ENCODE measurements at places on chromosomes 16 and 17. TPM values are rescaled to one million over a fixed set of nuclear protein-coding genes. Genes with fewer than 3 reads are reported as not detected.
A peak's percentile ranks its signal among the peaks of the same experiment; 100 is the strongest.

The MGAT5B gene
- total RNA-seq, result not detected

The PRR29 gene
- not detected for total RNA-seq

The EPOP gene
- 9.7 TPM for total RNA-seq

The HP gene
- total RNA-seq, result 8.7 TPM

The PHKB gene
- 37.3 TPM for total RNA-seq

The CCL13 gene
- not detected for total RNA-seq

The MYH13 gene
- 0.03 TPM for total RNA-seq

The CPHXL2 gene
- total RNA-seq, result not detected

The PLLP gene
- 0.77 TPM for total RNA-seq

The GDE1 gene
- total RNA-seq, result 23.0 TPM

DNA sequence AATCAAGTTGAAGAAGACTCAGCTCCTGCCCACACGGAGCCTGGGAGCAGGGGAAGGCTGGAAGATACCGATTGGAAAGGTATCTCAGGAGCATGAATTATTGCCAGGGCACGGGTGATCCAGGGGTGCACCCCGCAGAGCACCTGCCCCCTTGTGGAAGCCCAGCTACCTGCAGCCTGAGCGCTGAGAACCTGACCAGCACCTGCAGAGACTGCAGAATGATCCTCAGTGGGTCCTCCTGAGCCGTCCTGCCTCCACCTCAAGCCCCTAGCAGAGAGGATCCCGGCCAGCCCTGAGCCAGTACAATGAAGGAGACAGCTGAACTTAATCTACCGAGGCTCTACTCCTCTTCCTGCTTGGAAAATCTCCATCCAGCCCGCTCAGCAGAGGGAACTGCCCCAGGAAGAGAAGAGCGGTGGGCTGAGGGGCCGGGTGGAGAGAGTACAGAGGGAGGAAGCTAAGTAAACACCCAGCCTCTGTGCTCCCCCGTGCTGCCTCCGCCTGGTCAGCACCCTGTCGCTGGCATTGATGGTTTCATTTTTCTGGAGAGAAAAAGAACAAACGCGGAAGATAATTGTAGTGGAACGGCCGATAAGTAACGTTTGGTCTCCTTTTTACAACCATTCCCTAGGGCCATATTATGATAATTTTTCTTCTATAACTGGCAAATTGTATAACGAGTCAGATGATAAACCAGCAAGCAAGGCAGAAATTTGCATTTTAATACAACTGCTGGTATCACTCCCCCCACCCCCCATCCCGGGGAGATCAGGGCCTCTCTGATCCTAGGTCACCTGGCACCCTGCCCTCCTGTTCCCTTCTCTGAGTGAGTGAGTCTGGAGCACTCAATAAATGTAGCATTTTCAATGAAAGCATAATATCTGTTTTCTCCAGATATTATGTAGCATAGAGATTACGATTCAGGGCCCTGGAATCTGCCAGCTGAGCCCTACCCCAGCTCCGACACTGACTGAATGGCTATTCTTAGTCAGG lies 204.5 kb upstream of the RPL38 start:
- no peak for DNase-seq

GRCh38 chr17:63516910-63517824 lies 6.0 kb upstream of the KCNH6 start:
- peak; percentile 19 for DNase-seq

DNA sequence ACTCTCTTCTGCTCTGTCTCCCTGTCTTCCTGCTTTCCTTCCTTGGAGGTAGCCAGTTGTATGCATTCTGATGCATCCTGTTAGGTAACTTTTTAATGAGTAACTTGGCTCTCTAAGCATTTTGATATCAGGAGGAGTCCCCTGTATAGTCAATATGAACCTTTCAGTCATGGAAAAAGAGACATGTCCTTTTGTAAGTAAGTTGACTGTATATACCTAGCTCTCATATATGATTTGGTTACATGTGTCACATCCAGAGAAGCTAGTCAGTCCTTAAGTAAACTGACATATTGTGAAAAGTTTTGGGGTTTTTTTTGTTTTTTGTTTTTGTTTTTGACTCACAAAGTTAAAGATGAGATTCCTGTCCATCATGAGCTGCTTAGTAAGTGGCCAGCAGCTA lies 18.8 kb downstream of the UTP18 start:
- DNase-seq, result no peak

DNA sequence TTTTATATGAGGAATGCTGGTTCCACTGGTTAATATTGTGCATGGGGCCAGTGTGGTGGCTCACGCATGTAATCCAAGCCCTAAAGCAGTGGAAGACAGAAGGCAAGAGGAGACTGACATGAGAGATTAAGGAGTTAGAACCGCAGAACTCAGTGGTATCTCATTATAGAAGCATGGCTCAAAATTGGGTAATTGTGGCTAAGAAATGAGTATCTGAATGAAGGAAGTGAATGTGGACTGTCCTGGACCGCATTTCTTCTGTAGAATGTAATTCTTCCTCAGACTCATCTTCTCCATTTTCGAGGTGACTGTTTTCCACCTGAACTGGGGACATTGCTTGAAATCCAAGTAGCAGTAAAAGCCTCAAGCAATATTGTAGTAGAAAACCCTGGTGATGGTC lies 42.6 kb upstream of the CDR2 start:
- no peak for DNase-seq

GRCh38 chr17:21551081-21551881 lies 141.0 kb upstream of the KCNJ18 start:
- DNase-seq, result no peak

- no peak for DNase-seq
Measured at GRCh38 chr16:19517424-19518089, 4.3 kb downstream of the GDE1 start.

- DNase-seq, result no peak
Measured at GRCh38 chr16:90037276-90037675, 18.0 kb upstream of the DBNDD1 start.

DNA sequence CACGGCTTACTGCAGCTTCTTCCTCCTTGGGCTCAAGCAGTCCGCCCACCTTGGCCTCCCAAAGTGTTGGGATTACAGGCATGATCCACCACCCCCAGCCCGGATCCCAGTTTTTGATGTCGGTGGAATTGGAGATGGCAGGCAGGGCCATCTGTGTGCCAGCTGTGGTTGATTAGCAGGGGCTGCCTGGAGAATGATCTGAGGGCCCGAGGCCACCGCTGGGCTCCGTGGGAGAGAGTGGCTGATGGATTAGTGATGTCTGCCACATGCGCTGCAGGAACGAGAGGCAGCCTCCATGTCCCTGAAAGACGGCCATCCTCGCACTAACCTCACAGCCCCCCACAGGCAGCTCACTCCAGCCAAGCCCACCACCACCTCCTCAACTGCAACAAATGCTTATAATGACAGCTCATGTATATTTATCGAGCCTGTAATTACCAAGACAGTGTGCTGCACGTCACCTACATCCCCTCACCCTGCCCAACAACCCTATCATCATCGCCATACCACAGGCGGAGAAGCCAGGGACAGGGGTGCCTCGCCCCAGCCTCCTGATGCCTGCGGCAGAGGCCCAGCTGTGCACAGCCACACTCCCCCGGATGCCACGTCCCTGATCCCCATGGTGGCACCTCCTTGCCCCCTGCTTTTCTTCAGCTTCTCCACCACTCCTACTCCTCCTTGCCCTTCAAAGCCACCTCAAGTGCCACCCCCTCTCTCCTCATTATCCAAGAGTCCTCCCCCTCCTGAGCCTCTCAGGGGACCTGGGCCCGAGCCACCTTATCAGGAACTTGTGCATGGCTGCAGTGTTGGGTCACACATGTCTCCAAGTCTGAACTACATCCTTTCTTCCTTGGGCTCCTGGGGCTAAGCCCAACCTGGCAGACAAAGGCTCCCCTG lies 33.2 kb downstream of the ACTG1 start:
- no peak for DNase-seq

- no peak for DNase-seq
Measured at GRCh38 chr16:84753412-84754326, 53.9 kb downstream of the USP10 start.

DNA sequence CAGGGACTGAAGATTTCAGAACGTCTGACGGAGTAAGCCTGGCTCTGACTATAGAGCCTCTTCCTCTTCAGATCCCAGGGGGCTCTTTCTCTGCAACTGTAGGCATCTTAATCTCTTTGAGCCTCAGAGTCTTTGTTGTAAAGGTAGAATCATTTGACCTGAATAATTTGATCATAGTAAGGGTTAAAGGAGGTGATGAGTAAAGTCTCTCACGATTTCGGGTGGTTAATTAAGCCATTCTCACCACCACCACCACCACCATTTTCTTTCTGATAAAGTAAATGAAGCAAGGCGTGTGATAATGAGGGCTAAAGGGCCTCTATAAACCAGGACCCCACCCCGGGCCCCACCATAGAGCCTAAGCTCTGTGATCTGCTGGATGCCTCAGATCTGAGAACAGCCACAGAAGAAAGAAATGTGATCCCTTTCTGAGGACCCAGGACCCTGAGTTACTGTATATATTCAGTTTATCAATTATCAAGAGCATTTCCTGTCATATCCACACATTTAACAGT lies 33.0 kb upstream of the ADAMTS18 start:
- no peak for DNase-seq

DNA sequence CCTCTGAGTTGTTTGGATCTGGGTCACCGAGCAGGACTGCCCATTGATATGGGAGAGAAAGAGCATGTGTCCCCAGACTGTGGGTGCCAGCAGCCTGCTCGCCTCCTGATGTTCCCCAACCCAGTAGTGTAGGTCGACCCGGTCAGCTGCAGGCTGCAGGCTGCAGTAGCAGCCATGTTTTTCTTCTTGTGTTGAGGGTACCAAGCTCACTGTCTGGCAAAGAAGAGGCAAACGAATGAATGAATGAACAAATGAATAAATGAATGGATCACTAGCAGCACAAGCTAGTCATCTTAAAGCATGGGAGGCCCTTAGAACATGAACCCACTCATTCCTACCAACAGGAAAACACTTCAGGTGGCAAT lies 293.2 kb downstream of the SOX9 start:
- DNase-seq, result no peak

GRCh38 chr17:14733376-14733775 lies 432.5 kb downstream of the HS3ST3B1 start:
- DNase-seq, result no peak

Data from GM12878 (cell line).